ENCODE measurements at places on chromosomes 13 and 19.
A peak's percentile ranks its signal among the peaks of the same experiment; 100 is the strongest.

DNA sequence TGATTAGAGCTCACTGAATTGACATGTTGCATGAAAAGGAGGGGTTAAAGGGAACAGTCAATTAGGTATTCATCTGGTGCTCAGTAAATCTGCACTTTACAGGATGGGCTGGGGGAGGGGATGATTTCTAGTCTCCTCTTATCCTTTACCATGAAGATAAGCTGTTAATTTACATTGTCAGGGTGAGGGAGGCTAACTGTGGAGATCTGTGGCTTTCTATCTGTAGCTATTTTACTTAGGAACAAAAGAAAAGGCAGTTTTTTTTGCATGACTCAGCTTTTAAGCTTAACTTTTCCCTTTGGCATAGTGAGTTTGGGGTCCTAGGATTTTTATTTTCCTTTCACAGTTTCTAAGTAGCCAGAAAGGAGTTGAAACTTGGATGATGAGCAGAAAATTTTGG is 253.3 kb downstream of the LMO7 start:
- no peak for DNase-seq

GRCh38 chr13:110353339-110353977 is 46.4 kb downstream of the COL4A2 start:
- DNase-seq: no peak

DNA sequence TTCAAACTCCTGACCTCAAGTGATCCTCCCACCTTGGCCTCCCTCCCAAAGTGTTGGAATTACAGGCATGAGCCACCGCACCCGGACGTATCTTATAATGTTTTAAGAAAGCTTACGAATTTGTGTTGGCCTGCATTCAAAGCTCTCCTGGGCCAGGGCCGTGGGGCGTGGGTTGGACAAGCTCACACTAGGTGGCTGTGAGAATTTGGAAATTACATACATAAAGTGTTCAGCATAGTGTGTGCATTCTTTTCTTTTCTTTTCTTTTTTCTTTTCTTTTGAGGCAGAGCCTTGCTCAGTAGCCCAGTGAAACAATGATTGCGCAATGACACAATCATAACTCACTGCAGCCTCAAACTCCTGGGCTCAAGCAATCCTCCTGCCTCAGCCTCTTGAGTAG is 2.6 kb downstream of the ZSWIM4 start:
- DNase-seq: no peak

- DNase-seq: peak; percentile 39
Measured at GRCh38 chr19:38736413-38737280, 7.6 kb downstream of the CAPN12 start.

GRCh38 chr19:16561382-16561781 is 10.8 kb downstream of the SLC35E1 start:
- no peak for DNase-seq

GRCh38 chr19:31533114-31533513 is 183.9 kb upstream of the TSHZ3 start:
- no peak for DNase-seq

DNA sequence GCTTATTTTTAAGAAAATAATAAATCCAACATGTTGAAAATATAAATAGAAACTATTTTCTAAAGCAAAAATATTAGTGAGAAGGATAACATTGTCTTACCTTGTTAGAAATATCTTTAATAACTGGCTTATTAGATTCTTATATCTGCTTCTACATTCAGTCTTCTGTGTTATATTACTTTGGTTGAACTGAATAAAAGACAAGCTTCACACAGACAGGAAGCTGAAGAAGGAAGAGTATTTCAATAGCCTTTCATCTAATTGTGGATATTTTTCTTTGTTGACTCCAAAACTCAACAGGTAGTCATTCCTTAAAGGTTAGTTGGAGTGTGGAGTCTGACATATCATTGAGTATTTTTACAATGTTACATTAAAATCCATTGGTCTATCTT is 10.9 kb downstream of the SETDB2 start:
- DNase-seq: no peak

DNA sequence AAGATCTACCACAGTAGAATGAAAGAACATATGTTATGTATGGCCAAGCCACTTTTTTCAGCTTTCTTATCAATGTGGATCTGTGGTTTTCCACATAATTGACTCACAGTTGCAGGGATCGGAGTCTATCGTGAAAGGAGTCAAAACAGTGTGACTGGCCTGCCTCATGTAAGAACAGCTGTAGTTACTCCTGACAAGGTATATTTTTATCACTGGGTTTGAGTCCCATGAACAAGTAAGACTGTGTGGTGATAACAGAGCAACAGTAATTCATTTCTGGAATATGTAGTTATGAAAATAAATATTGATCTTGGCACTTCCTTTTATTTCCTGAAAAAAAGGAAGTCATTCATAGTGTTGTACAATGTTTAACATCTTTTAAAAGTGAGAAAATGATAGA is 416.6 kb downstream of the KLF12 start:
- no peak for DNase-seq

GRCh38 chr13:69903081-69903480 is 204.5 kb upstream of the ATXN8OS start:
- DNase-seq: no peak
